ENCODE measurements at places on chromosomes 6 and 20. TPM values are rescaled to one million over a fixed set of nuclear protein-coding genes. Genes with fewer than 3 reads are reported as not detected.

GRCh38 chr6:90537723-90538258 is 49.1 kb downstream of the MAP3K7 start:
- peaks cover 23% of the 10 kb centered on the region for H3K4me1 ChIP-seq
- H3K4me3 ChIP-seq: no peak overlapping the region
- DNase-seq: no peak

TP53TG5 gene
- not detected for total RNA-seq

FAM83C gene
- total RNA-seq: not detected

SH3BGRL2 gene
- total RNA-seq: 0.07 TPM

BTN2A1 gene
- 19.8 TPM for total RNA-seq
